ENCODE measurements at places on chromosomes 2 and 18. TPM values are rescaled to one million over a fixed set of nuclear protein-coding genes. Genes with fewer than 3 reads are reported as not detected.

- ATAC-seq: no peak
These were observed 18.2 kb upstream of the SOX11 start for GRCh38 chr2:5674026-5674340.

Gene LYG2
- total RNA-seq: not detected

GRCh38 chr2:18830962-18831361 is 241.6 kb upstream of the NT5C1B start:
- ATAC-seq: no peak

- ATAC-seq: no peak
These were observed 868.7 kb downstream of the BCL11A start for GRCh38 chr2:59684771-59685166.

Gene EIF2B4
- 34.7 TPM for total RNA-seq

DNA sequence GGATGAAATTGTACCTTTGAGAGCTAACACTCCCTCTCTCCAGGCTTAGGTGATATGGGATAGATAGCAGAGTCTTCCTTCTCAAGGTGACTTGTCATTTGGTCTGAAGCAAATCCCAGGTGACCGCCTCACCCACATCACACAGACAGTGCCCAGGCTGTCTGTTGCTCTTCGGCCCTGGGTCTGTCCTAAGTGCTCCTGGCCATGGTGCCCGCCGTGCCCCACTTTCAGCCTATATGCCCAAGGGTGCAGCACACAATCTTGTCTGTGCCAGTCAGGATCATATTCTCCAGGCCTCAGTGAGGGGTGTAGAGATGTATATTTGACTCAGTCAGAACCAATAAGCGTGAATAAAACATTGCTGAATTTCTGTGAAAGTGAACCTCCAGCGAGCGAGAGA is 326.8 kb downstream of the DYSF start:
- no peak for ATAC-seq

DNA sequence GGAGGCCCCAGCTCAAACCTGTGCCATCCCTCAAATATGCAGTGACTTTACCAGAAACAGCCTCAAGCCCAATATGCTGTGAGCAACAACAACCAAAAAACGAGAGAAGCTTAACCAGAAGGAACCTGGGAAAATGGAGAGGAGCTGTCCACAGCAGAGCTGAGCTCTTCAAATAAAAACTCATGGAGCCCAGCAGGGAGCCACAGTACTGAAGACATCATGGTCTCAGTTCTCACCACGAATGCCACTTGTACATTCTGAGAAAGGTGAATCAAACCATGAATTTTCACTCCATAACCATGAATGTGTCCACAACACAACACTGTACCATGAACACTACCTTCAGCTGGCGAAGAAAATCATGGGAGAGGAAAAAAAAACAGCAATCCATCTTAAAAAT is 50.5 kb downstream of the KLHL14 start:
- no peak for ATAC-seq

Gene CYP26B1
- not detected for total RNA-seq

DNA sequence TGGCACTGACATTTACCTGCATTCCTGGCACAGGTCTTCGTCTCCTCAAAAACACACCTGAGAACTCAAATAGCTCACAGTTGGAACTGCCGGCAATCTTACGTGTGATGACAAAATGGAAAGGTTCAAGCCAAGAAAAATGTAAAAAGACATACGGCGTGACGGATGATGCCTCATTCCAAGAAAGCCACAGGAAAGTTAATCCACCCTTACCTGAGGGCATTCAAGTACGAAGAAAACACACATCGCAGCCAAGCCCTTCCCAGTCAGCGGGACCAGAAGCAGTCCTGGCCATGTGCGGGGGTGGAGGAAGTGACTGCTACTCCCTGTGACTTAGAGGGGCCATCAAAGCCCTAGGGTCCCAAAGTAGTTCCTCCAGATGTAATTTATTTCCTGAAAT is 986.3 kb upstream of the CELF4 start:
- ATAC-seq: no peak

Gene GLI2
- total RNA-seq: not detected

Gene PRKAG3
- not detected for total RNA-seq

Gene CPO
- total RNA-seq: not detected

- no peak for ATAC-seq
These were observed 166.8 kb downstream of the ANKRD30B start for GRCh38 chr18:14914771-14915170.

DNA sequence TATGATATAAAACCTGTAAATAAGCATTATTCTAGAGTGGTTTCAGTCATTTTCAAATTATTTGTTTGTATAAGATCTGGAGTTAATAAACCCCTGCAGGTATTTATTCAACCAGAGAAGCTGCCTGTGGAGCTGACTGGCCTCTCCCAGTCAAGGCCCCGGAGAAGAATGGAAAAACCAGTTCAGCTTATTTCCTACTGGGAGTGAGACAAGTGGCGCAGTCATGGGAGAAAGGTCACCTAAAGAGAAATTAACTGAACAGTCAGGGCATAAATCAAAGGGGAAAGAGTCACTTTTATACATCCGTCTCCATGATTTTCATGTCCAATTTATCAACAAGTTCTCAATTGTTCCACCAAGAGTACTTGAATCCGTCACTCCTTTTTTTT is 240.9 kb downstream of the RNF152 start:
- no peak for ATAC-seq

- no peak for ATAC-seq
These were observed 116.0 kb downstream of the MAP3K20 start for GRCh38 chr2:173191601-173192000.

GRCh38 chr2:207226243-207226642 is 60.5 kb upstream of the KLF7 start:
- ATAC-seq: no peak

- ATAC-seq: no peak
These were observed 134.4 kb upstream of the APCDD1 start for GRCh38 chr18:10319914-10320600.

DNA sequence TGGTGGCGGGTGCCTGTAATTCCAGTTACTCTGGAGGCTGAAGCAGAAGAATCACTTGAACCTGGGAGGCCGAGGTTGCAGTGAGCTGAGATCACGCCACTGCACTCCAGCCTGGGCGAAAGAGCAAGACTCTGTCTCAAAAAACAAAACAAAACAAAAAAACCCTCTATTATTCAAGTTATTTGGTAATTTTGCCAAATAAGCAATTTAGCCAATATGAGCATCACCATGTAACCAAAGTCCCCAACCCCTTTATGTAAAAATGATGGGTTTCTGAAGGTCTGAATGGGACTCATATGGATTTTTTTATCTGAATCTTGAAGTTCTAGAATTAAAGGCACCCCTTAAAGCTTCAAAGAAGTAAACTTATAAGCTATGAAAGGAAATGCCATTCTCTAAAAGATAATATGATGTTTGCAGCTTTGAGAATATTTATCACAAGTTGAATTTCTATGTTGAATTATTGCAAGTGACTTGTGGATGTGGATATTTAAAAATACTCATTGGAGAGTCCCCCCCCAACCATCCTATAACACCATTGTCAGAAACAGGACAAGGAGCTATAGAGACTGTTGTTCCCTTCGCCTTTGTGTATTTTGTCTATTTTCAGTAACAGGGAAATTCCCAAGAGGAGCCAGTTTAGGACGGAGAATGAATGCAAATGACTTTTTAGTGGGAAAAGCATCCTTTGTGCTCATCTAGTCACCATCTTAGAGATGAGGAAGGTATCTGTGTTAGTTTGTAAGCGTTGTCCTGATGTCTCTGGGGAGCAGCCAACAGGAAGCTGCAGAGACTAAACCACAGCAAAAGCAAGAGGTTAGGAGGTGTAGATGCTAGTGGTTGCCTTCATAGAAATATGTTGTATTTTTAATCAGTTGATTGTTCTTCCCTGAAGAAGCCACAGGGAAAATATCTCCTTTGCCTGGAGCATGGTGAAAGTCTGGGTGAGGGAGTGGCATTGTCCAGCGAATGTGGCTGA is 68.3 kb downstream of the TET3 start:
- ATAC-seq: no peak

DNA sequence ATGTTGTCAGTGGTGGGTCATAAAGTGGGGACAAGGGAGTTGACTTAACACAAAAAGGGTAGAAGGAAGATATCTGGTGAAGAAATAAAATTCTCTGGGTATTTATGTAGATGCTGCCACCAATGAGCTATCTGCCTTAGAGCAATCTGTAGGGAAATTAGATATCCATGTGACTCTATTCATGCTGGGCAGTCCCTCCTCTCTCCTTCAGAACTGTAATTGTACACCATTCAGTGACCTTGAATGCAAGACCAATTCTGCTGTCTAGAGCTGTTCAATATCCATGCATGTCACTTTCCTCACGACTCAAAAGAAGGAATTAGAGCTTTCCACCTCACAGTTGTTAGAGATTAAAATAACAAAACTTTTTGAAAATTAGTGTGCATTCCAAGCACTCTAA is 28.6 kb upstream of the TDRD15 start:
- no peak for ATAC-seq

DNA sequence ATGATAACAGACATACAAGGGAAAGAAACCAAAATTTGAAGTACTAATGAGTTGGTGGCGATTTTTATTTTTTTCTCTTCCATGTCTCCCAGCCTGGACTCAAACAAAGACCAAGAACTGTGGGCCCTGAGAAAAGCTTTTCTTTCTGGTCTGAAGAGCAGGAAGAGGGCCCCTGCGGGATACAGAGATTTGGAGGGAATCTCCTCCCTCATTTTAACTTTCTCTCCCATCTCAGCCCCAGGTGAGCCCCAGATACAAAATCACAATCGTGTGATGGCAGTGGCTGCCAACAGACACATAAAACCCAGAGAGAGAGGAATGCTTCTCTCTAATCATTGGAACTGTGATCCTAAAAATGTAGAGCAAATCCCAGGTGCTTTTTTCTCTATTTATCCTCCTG is 19.5 kb upstream of the PRKCE start:
- no peak for ATAC-seq

Gene OBSL1
- total RNA-seq: 1.1 TPM

DNA sequence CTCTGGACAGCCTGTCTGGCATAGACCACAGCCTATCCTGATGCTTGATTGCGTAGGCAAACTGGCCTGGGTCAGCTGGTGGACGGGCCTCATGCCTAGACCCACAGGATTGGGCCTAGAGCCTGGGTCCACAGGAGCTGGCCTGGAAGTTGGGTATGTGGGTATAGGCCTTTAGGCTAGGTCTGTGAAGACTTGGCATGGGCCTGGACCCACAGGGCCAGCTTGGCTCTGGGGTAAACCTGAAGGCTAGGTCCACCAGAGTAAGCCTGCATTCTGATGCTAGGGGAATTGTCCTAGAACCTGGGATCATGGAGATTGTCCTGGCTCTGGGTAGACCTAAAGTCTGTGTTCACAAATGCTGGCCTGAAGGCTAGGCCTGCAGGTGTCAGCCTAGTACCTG is 1293.7 kb downstream of the CNTNAP5 start:
- no peak for ATAC-seq

Gene ZC3H6
- 11.8 TPM for total RNA-seq

Gene CXCR4
- 360 TPM for total RNA-seq

Gene MALL
- 0.13 TPM for total RNA-seq

DNA sequence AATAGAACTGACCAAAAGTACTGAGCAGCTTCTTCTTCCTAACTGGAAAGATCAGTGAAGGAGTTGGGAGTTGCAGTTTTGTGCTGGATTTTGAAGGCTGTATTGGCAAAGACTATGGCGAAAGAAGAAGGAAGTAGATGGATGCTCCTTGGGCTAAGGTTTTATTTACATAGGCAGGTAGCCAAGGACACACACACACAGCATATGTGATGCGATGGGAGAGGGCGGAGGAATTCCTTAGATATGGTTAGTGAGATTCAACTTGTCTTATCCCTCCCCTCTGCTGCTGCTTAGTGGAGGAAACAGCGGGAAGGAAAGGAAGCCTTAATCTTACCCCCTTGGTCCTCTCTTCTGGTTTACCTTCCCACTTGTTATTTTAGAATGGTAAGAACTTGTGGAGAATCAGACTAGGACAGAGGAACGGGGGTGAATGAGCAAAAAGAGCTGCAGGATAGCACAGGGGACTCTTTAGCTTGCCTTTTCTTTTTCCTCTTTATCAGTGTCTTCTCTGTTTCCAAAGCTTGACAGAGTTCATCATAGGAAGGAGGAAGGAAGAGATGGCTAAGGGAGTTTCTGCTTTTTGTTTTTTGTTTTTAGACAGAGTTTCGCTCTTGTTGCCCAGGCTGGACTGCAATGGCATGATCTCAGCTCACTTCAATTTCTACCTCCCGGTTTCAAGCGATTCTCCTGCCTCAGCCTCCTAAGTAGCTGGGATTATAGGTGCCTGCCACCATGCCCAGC is 87.9 kb downstream of the OSBPL6 start:
- ATAC-seq: no peak

Gene UGT1A4
- not detected for total RNA-seq

DNA sequence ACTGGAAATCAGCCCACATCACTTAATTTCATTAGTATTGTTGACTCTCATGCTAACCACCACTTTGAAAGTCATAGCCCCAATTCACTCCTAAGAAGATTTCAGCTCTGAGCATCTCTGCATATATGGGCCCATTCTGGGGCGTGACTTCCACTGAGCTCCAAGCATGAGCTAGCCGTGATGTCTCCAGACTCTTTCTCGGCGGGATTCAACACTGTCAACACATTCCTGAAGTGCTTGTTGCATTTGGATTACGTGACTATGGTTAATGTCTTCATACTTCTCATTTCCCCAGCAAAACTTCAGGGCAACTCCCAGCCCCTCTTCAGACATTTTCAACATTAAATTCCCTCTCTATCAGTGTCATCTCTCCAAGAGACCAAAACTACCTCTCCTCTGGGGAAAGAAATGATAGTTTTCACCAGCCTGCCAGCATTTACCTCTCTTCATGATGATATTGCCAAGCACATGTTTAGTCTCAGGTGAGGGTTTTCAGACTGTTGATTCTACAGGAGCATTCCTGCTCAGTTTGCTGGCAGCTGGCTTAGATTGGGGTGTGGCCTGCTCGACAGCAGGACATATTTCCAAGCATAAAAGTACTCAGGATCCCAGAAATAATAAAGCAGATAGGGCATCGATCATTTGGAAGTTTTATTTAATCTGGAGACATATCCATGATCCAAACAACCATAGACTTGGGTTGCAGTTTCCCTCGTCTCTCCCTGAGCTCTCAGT is 81.7 kb downstream of the FEZ2 start:
- no peak for ATAC-seq

Gene MERTK
- total RNA-seq: 0.43 TPM

DNA sequence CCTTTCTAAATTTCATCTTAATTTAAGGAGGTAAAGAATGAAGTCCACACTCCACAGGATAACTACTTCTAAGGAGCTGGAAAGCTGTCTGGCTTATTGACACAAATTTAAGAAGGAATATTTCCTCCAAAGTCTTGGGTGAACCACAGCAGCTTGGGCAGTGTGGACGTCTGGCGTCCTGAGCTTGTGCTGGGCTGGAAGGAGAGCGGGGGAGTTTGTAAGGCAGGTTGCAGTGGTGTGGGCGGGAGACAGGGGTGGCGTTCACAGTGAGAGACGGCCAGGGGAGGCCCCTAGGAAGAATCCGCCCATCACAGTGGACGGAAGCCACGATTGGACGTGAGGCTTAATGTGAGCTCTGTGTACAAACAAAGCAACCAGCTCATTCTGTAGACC is 25.7 kb downstream of the ADI1 start:
- no peak for ATAC-seq

GRCh38 chr2:95379371-95379831 is 23.1 kb upstream of the FAHD2A start:
- no peak for ATAC-seq

Data from activated T-helper 17 cell treated with anti-CD3 and anti-CD28 coated beads, Interleukin-2, amount 50 U/mL, for 72 hours (primary cell).